NCI-H526 (cell line): ENCODE measurements at places on chromosomes 2 and 18.

DNA sequence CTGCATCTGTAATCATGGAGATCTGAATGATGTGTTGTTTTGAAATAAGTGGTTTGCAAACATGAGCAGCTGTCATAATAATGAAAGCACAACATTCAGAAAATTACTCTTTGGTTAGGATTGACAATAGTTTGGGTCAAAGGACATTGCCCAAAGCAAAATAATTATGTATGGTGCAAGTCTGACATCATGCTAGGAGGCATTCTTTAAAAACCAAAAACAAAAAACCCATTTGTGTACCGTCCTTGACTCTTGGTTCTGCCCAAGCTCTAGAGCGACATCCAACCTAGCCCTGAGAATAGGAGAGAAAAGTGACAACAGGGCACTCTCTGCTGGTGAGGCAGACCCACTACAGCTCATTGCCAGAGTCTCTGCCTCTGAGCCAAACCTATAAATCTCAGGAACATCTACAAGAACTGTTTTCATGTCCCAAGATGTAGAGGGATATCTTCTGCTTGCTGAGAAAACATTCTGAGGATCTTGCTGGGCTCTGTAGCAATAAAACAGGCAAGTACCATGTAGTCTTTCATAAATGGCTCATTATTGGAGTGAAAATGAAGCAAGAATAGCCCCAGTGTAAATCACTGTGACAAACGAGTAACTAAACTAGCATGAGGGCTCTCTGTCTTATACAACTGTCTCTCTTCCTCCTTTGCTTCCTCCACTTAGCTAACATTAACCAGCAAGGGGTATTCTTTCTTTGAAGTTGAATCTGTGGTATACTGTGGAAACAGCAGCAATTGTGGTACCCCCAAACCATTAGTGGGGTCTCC is 266.8 kb upstream of the CXCR4 start:
- DNase-seq = peak; percentile 68

DNA sequence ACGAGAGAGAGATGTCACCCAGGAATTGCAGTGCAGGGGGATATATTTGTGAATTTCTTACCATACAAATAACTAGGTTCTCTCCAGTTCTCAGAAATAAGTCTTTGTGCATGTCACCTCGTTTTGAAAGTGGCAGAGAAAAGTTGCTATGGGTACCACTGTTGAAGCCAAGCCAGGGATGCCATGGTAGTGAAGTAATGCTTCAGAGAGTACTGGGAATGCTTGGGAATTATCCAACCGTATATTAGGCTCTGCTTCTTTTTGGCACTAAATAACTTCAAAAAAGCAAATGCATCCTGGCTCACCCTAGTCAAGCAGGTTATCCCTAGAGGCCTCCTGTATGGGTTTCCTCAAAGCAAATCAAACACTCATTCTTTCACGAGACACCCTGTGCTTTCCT is 50.7 kb upstream of the DDX18 start:
- DNase-seq = no peak

DNA sequence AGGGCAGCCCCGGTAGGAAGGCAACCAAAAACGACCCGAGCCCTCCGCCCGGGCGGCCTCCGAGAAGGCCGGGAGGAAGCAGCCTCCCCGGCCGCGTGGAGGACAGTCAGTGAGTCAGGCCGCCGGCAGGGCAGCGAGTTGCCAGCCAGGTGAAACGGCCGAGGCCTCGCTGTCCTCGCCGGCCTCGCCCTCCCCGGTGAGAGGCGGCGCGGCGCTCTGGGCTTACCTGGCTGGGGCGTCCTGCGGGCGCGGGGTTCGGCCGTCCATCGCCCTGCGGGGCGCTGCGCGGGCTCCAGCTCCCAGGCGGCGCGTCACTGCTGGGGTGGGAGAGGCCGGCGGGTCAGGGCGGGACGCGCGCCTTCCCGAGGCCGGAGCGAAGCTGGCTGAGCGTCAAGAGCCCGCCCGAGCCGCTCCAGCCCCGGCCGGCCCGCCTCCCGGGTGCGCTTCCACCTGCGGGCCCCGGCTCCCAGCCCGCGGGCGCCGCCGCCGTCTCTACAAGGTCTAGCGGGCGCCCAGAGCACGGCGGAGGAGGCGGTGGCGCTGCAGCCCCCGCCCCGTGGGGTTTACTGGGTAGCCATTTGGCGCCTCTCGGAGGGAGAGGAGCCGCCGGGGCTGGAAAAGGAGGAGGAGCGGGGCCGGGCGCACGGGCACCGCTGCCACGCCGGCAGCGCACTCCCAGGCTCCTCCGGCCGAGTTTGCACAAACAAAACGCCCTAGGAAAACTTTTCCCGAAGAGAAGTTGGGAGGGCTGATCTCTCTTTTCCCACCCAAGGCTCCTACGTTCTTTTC is 499 bp downstream of the COBLL1 start:
- peak; percentile 90 for DNase-seq

DNA sequence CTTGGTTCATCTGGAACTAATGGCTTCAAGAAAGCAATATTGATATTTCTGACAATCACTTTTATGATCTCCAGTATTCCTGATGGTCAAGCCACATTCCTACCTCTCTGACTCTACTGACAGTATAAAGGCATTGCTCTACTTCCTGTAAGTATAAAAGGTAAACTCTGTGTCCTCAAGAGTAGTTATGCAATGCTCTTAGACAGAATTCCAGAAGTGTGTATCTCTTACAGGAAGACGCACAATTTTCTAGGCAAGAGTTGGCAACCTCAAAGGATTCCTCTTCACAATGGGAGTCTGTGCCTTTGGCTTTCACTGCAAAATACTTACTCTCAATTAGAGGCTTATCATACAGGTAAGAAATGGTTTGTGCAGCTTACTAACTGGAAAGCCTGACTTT is 100.1 kb downstream of the THADA start:
- DNase-seq = no peak

DNA sequence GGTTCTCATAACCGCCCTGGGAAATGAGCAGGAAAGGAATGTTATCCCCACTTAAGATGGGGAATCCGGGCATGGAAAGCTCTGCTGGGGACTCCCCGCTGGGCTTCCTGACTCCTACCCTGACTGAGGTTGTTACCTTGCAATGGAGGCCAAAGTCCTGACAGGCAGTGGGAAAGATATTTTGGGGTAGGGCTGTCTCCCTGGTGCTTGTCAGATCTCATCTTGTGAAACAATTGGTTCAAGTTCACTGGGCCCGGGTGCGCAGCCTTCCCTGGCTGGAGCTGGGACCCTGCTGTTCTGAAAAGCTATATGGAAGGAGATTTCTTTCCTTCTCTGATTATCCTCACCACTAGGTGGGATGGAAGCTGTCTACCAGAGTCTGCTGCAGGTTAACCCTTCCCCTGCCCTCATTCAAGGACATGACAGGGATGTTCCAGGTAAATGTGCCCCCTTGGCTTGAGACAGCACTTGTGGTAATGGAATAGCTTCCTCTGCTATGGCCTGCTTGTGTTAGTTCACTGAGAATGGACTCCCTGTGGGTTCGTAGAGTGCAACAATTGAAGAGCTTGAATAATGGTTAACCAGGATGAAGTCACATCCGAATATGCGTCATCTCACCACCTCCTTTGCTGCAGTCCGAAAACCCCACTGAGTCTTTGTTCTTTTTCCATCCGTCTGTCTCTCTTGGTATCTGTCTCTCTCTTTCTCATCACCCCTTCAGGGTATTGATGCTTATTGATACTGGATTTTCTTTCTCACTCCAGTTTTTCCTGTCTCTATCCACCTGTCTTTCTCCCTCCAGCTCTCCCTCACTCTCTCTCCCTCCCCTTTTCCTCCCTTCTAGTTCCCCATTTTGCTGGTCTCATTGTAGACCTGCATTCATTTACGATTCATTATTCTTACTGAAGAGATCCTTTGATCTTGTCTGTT is 67.8 kb upstream of the EPAS1 start:
- no peak for DNase-seq

GRCh38 chr2:159201360-159202063 is 85.0 kb downstream of the WDSUB1 start:
- no peak for DNase-seq

DNA sequence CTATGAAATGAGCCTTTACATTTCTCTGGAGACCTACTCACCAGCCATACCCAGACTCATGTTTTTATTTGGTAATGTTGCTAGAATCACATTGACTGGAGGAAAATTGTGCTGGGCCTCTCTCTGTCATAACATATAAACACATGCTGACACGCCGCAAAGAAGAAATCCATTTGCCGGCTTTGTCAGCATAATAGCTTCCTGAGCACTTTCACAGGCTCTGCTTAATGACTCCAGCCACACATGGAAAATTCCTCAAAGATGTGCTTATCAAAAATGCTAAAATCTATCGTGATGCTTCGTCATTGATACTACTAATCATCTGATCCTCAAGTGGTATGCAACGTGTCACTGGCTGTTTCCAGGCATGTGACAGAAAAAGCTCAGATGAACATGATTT is 63.1 kb downstream of the RND3 start:
- DNase-seq = no peak

DNA sequence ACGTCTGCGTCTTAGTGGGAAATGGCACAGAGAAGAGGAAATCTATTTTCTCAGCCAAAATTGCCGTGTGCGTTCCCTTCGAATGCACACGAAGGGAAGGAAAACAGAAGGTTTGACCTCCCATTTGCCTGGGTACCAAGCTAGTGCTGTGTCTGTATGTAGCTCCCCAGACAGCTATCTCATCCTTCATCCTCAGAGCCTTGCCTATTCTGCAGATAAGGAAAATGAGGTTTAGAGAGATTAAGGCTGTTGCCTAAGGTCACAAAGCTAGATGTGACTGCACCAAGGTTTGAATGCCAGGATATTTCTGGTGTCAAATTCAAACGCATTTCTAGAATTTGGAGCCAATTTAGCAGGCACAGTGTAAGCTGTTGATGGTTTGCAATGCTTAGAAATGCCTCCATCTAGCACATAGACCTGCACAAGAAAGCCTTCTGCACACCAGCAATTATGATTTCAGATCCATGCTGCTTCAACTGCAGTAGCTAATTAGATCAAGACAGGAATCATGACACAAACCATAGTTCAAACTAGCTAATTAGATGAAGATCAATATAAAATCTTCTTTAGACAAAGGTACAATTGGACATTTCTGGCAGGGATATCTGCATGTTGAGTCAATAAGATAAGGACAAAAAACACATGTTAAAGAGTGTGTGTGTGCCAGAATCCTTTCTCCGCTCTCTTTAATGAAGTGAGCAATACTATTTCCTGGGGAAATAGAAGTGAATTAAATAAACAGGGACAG is 115.1 kb downstream of the CMPK2 start:
- no peak for DNase-seq

- no peak for DNase-seq
Measured at GRCh38 chr2:97760480-97761049, 47.2 kb downstream of the ZAP70 start.

- no peak for DNase-seq
Measured at GRCh38 chr2:205527801-205528200, 154.5 kb upstream of the NRP2 start.

GRCh38 chr18:28485210-28485801 is 308.4 kb upstream of the CDH2 start:
- DNase-seq = no peak
